ENCODE measurements at places on chromosomes 6 and 20. TPM values are rescaled to one million over a fixed set of nuclear protein-coding genes. Genes with fewer than 3 reads are reported as not detected.
A peak's percentile ranks its signal among the peaks of the same experiment; 100 is the strongest.

LINC00237 gene
- total RNA-seq: not detected

PIGU gene
- total RNA-seq: 27.3 TPM

SAMD10 gene
- 14.6 TPM for total RNA-seq

ANGPT4 gene
- total RNA-seq: not detected

PRSS35 gene
- total RNA-seq: not detected

FNDC11 gene
- total RNA-seq: 0.18 TPM

BPIFB1 gene
- total RNA-seq: not detected

RPL10A gene
- total RNA-seq: 1,956 TPM

DNA sequence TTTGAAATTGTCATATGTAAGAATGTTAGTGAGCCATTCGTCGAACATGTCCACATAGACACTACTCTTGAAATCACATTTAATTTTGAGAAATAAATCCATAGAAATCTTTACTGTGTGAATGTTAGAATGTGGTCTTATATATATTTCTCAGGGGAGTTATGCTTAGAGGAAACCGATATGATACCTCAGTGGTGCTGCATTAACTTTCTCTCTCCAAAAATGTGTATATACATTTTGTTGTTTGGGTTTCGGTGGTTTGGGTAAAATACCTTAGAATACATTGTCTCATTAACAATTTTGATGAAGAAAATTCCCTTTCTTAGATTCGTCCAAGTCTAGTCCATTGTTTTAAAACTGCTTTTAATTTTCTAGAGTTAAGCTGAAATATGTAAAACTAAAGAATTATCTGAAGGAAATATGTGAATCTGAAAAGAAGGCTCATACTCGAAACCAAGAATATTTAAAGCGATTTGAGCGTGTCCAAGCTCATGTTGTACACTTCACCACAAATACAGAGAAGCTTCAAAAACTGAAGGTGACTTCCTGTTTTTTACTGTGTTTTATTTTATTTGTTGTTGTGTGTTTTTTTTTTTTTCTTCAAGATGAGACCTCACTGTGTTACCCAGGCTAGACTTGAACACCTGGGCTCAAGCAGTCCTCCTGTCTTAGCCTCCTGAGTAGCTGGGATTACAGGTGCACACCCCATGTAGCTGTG, 10.3 kb downstream of the KIZ start:
- DNase-seq: no peak

DNA sequence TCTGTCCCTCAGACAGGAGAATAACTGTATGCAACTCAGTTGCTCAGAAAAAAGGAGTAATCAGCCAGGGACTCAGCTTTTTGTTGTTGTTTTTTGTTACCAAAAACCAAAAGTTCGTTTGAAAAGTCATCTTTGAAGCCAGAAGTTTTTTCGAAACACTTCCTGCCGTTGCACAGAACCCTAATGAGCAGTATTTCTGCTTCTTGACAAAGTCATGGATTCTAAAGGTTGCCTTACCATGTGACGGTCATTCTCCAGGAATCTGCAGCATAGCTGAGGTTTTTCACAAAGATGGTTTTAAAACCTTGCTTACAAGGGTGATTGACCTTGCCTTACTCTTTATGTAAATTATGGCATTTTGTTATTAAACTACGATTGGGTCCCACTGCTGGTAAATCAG, 1.9 kb downstream of the RAB32 start:
- no peak for DNase-seq

DNA sequence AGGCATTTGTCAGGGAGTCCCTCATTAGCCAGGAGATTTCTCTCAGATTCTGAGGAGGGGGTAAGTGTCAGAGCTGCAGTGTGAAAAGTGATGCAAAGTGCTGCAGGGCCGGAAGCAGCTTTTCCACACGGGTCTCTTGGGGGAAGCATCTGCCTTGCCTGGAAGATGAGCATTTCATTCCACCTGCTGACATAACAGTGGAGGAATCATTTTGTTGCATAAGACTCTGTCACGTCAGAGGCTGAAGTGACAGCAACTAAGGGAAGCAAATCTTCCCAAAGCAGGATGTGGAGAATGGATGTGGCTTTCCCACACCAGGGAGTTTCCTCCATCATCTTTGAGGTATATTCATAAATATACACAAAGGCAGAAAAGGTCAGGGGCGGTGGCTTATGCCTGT, 22.8 kb downstream of the DCBLD1 start:
- DNase-seq: no peak

- no peak for DNase-seq
These were observed 100.6 kb downstream of the PCSK2 start for GRCh38 chr20:17327185-17328148.

GRCh38 chr6:55320696-55321086, 6.6 kb upstream of the GFRAL start:
- no peak for DNase-seq

DNA sequence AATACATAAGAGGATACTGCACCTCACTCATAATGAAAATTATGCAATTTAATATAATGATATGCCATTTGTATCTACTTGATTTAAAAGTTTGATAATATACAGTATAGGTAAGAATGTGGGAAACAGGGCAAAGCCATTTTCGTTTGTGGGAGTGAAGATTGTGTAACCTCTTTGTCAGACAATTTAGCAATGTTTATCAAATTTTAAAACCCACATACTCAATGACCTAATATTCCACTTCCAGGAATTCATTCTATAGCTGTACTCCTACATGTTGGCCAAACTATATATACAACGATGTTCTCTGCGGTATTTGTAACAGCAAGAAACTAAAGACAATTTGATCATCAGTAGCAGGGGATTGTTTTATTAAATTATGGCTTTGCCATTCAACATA, 17.8 kb upstream of the FKBP5 start:
- DNase-seq: no peak

- DNase-seq: no peak
These were observed 78.1 kb upstream of the TRAF3IP2 start for GRCh38 chr6:111683749-111684267.

DNA sequence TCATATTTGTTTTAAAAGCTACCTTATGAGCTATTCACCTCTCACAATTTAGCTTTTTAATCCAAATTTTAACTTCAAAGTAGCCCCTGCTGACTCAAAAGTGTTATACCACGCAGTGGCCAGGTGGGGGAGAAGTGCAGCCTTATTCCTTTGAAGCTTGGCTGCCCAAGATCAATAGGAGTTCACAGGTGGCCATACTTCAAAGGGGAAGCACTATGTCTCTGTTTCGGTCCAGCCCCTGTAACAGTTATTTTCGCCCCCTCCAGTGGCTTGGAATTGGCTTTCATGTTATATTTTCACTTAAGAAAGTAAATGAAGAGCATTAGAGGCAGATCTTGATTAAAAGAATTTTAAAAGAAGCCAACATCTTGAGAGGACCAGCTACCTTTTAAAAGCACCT, 608.4 kb downstream of the EPHA7 start:
- DNase-seq: no peak

DNA sequence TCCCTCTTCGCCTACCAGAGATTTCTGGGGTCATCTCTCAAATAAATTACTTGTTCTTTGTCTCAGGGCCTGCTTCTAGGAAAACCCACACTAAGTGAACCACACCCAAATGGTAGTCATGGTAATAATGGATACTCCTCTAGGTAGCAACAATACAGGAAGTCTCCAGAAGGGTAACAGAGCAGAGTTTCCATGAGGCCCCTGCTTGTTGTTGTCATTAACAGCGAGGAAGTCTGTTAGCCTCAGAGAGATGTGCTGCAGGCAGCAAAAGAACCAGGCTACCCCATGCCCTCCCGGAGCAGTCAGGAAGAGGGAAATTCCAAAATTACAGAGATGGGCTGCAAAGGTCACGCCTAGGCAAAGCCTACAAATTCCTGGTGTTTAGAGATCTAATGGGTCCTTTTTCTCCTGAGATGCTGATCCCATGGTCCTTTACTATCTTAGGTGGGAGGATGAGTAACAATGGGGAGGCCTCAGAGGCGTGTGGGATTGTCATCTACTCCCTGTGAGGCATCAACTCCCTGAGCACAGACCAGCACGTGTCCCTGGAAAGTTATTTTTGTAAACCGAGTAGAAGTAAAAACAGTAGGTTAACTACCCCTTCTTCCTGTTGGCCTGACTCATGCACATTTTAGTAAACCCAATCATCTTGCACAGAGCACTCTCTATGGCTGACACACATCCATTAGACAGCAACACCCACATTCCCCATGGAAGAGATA, 10.1 kb downstream of the ISM1 start:
- DNase-seq: peak; percentile 24

DNA sequence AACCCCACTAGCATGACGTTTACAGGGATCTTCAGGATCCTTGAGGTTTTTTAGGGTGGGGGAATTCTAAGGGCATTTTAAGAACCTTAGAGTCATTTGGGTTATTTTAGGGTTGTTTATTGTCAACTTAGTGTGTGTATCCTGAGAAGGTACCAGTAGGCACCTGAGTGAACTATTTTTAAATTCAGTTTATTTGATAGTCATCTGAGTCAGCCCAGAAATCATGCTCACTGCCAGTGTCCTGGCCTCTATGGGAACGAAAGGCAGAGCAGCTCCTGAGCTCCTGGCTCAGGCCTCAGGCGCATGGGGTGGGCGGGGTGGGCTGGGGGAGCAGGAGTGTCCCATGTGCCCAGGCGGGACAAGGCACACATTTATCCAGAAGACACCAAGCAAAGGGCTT, 52.0 kb downstream of the PRND start:
- DNase-seq: no peak

- DNase-seq: no peak
These were observed 55.9 kb downstream of the MAP3K5 start for GRCh38 chr6:136736281-136736960.

DNA sequence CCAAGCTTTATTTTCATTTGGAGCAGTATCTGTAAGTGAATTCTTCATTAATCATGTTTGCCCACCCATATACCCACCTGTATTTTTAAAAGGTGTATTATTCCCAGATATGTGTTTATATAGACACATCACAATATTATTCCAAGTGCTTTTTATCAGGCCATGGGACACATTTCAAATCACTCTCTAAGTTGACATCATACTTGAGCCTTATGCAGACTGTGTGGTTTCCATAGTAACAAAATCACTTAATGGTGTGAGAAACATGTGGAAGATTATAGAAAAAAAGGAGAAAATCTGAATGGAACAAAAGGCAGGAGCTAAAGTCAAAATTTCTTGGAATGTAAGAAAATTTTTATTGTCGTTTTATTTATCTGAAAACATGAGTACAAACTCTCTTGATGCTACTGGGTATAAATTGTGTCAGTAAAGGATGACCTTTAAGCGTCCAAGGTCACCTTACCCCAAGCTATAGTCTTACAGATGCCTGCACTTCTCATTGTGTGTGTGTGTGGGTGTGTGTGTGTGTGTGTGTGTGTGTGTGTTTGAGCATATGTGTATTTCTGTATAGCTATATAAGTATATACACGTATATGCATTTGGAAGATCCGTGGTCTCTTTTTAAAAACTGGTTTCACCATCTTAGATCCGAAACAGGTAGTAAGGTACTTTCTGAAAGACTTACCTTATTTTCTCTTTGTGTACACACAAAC, 79.8 kb upstream of the CCN6 start:
- DNase-seq: no peak

DNA sequence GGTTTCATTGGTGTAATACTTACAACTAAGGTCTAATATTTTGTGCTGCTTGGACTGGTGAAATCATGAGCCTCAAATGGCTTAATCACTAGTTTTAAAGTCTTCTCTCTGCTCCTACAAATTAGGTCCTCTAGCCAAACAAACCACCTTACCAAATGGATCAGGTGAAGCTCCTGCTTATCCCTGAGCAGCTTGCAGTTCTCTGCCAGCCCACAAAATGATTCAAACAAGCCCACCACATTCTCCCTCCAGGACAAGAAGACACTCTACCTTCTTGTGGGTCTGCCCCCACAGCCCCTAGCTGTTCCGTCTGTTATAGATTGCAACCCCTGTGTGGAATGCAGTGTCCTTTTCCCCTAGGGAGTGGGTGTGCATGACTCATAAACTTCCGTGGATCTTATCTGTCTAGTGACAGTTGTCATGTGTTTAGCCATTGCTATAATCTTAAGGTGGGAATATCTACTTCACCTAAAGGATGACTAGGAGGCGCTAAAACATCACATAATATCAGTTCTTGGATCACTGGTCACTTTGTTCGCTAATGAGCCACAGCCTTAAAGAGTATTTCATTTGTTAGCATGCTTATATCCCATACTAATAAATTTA, 940.5 kb upstream of the MANEA start:
- DNase-seq: no peak

- DNase-seq: no peak
These were observed 23.6 kb upstream of the STX16 start for GRCh38 chr20:58627212-58628072.

All from activated T-cell treated with anti-CD3 and anti-CD28 coated beads, Interleukin-2, amount 50 U/mL, for 4 hours (primary cell).